SK-N-SH treated with all-trans-retinoic acid at 6 μM for 48 hours (cell line): ENCODE measurements at places on chromosomes 11 and 22.

GRCh38 chr11:83971063-83971462 lies 684.9 kb upstream of the CCDC90B start:
- peak; percentile 55; the same call in 2 of the 3 replicates for ATAC-seq

GRCh38 chr11:60100516-60100915 lies 12.1 kb downstream of the MS4A2 start:
- no peak for ATAC-seq

GRCh38 chr11:35035894-35036408 lies 103.0 kb upstream of the CD44 start:
- peak; percentile 91 for ATAC-seq

DNA sequence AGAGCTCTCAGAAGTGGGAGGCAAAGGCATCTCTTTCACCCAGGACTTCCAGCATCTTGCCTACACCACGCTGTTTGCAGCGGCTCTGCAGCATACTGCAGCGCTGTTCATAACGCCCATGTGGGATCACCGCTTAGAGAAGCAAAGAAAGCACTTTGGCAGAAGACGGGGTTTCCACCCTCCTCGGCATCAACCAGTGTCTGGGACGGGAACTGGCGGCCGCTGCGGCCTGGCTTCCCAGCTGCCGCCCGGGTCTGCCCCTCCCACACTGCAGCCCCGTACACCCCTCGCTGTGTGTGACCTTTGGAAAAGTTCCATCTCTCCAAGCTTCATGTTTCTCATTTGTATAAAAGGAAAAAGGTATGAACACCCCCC lies 545 bp upstream of the TIRAP start:
- ATAC-seq, result peak; percentile 68

- ATAC-seq, result peak; percentile 83
Measured at GRCh38 chr11:104668797-104669463, 229.3 kb downstream of the CASP12 start.

DNA sequence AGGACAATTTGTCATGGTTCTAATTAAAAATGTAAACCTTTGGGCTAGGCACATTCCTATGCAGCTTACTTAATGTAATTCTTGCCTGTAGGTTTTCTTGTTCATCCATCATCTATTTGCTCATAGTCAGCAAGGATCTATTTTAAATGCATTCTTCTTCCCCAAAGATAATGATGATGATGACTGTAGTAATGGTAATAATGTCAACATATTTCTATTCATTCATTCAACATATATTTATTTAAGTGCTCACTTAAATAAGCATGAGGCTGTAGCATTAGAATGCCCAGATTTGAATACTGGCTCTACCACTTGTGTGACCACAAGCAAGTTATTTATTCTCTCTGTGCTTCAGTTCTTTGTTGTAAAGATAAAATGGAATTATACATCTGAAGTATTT lies 169.6 kb upstream of the SYN3 start:
- ATAC-seq, result no peak
